ENCODE measurements at places on chromosomes 5 and 9. TPM values are rescaled to one million over a fixed set of nuclear protein-coding genes. Genes with fewer than 3 reads are reported as not detected.

DNA sequence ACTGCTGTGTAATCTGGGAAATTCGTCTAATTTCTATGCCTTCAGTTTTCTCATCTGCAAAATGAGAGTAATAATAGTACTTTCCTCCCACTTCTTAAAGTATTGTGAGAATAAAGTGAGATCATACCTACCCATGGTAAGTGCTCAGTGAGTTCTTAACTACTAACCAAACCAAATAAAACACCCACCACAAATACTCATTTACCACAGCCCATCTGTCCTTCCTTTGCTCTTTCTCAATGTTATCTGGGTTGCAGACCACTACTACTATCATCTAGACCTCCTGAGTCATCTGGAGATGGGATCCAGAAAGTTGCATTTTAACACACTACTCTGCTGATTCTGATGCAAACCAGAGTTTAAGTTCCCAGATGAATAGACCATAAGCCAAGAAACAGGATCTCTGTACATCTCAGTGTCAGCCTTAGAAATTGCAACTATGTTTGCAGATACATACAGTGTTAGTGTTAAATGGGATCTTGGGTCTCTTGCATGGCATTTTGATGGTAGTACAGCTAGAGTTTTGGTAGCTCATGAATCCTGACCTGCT, 105.4 kb upstream of the ATP10B start:
- H3K4me1 ChIP-seq, result no peaks in the 10 kb centered on the region
- no peaks in the 10 kb centered on the region for H3K36me3 ChIP-seq
- H3K27me3 ChIP-seq, result no peaks in the 10 kb centered on the region
- DNase-seq, result no peak

Gene PTGES2
- 50.8 TPM for total RNA-seq

DNA sequence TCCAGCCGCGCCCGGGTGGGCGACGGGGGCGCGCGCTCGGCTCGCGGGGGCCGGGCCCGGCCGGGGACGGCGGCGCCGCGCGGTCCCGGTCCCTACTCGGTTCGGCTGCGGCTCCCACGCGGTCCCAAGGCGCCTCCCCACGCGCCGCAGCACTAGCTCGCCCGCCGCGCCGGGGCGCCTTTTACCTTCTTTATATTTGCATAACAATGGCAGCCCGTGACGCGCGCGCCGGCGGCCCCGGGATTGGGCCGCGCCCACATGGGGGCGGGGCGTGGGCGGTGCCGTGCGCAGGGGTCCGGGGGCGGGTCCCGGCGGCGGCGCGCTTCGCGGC, at the start of gene NRARP:
Gene NRARP, minus strand, starts transcription at position 154 of the 331 bp plus-strand sequence. CDS start 343 bp downstream, outside the sequence.
- peak within 1 kb of the TSS; percentile 25 for H3K27ac ChIP-seq
- DNase-seq, result peak; percentile 87
- H3K36me3 ChIP-seq, result no peaks in the 10 kb centered on the region
- peaks cover 11% of the 10 kb centered on the region for H3K27me3 ChIP-seq
- peak within 1 kb of the TSS; percentile 37 for H3K4me3 ChIP-seq

DNA sequence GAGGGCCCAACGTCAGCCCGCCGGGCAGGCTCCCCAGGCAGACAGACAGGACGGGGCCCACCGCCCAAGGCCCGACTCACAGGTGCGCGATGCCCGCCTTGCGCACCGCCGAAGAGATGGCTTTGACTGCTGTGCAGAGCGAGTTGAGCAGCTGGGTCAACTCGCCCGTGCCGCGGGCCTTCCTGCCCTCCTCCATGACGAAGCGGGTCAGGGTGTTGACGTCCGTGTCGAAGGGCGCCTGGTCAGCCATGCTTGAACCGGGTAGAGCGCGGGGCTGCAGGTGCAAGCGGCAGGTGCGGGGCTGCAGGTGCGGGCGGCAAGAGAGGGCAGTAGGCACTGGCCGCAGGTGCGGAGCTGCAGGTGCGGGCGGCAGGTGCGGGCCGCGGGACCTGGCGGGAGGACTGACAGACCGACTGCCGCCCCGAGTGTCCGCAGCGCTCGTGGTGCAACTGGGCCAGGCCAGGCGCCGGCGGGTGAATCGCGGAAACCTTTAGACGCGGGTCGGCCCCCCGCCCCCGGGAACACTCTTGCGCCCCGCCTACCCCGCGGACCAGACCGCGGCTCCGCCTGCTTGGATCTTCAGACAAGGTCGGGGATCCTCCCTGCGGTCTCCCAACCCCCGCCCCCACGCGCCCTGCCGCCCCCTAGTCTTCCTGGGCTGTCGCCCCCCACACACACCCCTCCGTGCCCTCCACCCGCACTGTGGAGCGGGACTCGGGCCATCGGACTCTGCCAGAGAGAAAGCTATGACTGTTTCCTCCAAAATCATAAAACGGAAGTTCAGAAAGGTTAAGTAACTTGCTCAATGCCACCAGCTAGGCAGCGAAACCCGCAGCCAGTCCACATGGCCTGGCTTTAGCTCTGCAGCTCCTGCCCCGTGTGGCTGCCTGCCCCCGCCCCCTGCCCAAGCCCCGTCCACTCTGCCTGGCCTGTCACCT, at the start of gene FBP1:
Gene FBP1, minus strand, starts transcription at position 458 of the 938 bp plus-strand sequence. Its CDS starts 208 bp downstream, at position 250.
- no peaks in the 10 kb centered on the region for H3K27me3 ChIP-seq
- peak within 1 kb of the TSS; percentile 40 for H3K4me3 ChIP-seq
- H3K27ac ChIP-seq, result no peak within 1 kb of the TSS

Gene FOXD4L3
- total RNA-seq, result not detected

Data from ovary (tissue), 10 donors.